Fibroblast of upper back skin (primary cell): ENCODE measurements at places on chromosomes 4 and X.

DNA sequence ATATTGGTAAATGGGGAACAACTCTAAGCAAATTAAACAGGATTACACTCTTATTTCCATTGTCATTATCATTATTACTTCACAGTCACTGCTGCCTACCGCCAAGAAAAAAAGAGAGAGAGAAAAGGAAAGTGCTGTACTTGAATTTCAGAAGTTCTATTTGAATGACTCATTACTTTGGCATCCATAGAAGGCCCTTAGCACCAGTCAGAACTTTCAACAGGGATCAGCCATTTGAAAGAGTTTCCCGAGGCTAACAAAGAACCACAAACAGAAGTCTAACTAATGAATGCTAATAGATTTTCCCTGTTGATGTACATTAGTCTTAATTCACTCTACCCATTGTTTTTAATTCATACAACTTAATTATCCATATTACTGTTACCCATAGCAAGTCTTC is 116.3 kb downstream of the SHROOM4 start:
- peak; percentile 86 for DNase-seq

GRCh38 chrX:40933132-40933705 is 152.0 kb upstream of the USP9X start:
- peak; percentile 35 for DNase-seq

DNA sequence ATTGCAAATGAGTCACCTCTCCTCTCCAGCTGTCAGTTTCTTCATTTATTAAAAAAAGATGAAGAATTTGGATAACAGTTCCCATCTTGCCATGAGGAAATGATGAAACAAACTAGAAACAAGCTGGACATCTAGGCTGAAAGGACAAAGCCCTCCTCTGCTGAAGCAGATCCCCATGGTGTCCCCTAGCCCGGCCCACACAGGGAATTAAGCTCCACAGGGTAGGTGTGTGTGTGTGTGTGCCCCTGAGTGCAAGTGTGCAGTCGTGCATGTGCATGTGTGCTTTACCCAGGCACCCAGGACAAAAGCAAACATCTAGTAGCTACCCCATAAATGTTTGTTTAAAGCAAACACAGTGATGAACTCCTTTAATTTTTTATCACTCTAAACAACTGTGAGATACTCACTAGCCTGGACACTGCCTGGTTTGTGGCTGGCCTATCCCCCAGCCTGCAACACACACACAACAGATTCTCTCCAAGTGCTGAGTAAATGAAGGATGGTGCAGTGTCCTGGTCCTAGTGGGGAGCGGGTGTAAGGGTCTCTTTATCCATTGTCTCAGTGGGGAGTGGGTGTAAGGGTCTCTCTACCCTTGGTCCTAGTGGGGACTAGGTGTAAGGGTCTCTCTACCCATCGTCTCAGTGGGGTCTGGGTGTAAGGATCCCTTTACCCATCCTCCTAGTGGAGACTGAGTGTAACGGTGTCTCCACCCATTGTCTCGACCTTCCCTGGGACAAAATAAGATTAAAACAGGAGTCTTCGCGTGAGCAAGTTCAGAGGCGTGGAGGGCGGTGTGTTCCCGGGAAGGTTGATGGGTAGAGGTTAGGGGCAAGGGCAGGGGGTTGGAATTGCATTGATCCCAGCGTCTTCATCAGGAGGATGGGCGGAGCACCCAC is 688 bp upstream of the EVC start:
- peak; percentile 56 for DNase-seq

DNA sequence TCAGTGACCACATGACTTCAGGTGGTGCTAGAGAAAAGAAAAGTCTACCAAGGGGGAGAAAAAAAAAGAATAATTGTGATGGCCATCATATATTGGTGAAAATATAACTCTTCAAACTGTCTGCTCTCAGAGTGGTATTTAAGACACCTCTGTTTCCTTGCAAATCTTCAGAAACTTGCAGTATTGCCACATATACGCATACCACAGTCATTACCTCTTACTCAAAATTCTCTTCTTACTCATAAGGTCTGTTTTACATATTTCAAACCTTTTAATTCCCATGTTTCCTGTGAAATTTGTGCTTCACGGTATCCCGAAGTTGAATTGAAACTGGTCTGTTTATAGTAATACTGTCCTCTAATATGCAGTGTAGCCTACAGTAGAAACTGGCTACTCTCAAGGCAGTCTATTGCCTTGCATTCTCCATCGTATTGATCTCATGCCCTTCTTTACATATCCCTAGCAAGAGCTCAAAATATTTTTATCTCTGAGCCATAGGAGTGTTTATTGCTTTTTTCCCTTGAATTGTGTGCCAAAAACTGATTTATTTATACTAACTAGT is 34.7 kb upstream of the LHFPL1 start:
- DNase-seq = peak; percentile 61

DNA sequence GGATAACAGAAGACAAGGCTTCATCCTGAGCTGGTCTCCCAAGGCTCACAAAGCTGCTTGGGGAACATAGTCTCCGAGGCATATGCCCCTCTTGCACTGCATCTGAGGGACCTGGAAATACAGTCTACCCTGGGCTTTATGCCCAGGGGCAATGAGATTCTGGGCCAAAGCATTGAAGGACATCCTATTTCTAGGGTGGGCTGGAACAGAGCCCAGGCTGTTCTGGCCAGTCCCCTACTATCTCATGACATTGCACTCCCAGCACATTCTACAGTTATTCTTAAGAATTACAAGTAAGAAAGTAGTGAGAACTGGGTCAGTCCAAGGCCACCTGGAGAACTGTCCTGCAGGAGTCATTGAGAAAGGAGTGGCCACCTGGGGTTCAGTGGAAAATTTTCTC is 107.6 kb downstream of the USP46 start:
- no peak for DNase-seq
